ENCODE measurements at places on chromosomes 4 and X.

DNA sequence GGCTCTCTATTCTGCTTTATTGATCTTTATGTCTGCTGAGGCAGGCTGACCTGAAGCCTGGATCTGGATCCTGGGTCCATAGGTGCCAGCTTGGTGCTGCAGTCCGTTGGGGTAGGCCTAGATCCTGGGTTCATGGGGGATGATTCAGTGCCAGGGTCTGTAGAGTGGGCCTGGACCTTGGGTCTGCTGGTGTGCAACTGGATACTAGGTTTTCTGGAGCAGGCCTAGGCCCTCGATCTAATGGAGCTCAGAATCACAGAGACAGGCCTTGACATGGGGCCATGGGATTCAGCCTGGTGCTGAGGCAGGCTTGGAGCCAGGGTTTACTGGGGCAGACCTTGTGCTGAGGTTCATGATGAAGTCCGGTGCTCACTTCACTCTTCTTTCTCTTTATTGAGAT is 358.6 kb downstream of the TEX13C start:
- no peak for DNase-seq

GRCh38 chr4:13642170-13642950 is 14.8 kb upstream of the BOD1L1 start:
- no peak for DNase-seq

GRCh38 chr4:1693131-1693896 is 9.2 kb upstream of the FAM53A start:
- peak; percentile 29 for DNase-seq

DNA sequence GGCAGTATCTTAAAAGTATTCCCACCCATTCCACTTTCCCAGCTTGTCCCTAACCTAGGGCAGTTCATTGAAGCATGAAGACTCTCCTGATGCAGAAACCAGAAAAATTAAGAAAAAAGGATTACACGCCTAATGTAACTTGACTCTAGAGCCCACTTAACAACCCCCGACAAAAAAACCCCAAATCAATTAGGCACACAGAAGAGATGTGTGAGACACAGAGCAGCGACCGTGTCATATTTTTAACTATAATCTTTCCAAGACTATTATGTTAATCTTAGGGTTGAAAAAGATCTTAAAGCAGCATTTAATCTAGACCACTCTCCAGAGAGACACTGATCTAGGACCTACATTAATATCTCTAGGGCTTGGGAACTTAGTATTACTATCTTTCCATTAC is 1.3 kb downstream of the YTHDC1 start:
- no peak for DNase-seq

All from stimulated activated CD8-positive, alpha-beta memory T cell treated with anti-CD3 and anti-CD28 coated beads, Interleukin-15, amount 100 ng/mL, for 4 hours (primary cell).